ENCODE measurements at places on chromosomes 16 and 17.

DNA sequence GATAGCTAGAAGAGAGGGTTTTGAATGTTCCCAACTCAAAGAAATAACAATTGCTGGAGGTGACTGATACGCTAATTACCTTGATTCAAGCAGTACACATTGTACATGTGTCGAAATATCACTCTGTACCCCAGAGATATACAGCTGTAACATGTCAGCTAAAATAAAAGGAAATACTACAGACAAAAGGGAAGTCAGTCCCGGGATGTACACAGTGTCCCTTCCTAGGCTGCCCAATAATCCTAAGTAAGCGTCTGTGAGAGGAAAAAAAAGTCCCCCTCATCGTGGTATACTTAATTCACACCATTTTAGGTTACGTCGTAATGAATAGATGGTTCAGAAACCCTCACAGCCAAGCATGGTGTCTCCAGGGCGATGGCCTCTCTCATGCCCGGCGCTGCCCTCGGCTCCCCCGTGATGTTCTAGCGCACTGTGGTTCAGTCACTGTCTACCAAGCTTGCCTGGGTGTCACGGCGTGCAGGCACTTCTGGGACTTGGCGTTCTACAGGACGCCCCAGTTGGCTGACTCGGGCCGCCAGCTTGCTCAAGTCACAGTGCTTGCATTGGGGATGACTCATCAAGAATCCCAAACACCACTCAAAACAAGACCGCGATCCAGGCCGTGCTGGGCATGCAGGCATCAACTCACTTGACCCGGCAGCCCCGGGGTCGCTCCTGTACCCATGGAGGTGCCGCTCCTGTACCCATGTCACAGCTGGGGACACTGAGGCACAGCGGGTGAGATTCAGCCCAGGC is 27.6 kb downstream of the CCDC40 start:
- peaks cover 2% of the 10 kb centered on the region for H3K4me1 ChIP-seq
- no peaks in the 10 kb centered on the region for H3K27me3 ChIP-seq
- peaks cover 9% of the 10 kb centered on the region for H3K36me3 ChIP-seq

DNA sequence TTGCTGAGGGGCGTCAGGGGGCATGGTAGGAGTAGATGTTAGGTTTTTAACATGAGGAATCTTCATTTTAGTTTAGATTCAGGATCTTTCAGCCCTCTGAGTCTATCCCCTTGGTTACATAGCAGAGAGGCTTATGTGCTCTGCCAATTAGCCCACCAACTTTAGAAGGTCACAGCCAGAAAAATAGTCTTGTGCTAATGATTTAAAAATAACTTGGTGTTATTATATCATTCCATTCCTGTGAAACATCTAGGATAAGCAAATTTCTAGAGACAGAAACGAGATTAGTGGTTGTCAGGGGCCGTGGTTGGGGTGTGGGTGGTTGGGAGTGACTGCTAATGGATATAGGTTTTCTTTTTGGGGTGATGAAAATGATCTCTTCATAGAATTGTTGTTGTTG is 183.7 kb downstream of the SNX29 start:
- H3K4me3 ChIP-seq, result no peak overlapping the region
- DNase-seq, result no peak
- H3K36me3 ChIP-seq, result no peaks in the 10 kb centered on the region

- no peaks in the 10 kb centered on the region for H3K27me3 ChIP-seq
- peaks cover 2% of the 10 kb centered on the region for H3K4me1 ChIP-seq
- H3K36me3 ChIP-seq, result no peaks in the 10 kb centered on the region
- no peak overlapping the region for H3K27ac ChIP-seq
These were observed 140.7 kb downstream of the KATNIP start for GRCh38 chr16:27690608-27691007.

- H3K4me1 ChIP-seq, result peaks cover 16% of the 10 kb centered on the region
- H3K27ac ChIP-seq, result peak overlapping the region; percentile 54
- H3K36me3 ChIP-seq, result peaks cover 92% of the 10 kb centered on the region
- H3K27me3 ChIP-seq, result no peaks in the 10 kb centered on the region
- DNase-seq, result peak; percentile 87
These were observed 43.2 kb downstream of the TSC2 start for GRCh38 chr16:2090777-2091546.

DNA sequence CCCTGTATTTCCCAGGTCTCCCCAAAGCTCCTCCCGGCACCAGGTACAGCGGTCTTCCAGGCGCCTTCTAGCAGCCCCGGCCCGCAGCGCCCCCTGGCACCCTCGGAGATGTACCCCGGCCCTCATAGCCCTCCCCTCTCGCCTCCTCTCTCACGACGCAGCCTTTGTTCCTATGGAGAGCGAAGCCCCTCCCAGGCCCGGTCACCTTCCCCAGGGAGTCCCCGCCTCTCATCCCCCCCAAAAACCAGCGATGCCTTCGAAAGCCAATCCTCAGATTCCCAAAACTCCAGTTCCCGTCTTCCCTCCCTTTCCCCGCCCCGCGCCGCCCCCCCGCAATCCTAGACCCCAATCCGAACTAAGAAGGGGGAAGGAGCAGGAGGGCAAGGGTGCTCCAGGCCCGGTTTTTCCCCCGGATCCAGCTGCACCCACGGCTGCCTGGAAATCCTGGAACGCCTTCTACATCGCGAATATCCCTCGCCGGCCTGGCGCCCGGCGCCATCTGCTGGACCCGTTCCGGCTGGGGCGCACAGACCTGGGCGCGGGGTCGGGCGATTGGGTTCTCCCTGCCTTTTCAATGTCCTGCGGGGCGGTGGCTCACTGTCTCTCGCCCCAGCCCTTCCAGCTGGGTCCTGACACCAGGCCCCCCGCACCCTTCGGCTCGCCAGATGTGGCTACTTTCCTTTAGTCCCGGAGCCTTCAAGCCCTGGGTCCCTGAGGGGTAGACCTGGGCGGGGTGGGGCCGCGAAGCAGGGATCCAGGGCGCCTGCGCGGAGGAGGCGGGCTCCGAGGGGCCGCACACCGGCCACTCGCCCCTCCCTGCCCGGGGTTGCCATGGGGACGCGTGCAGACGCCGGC is at the start of gene DNAH2:
Gene DNAH2 (plus strand): TSS at position 844 of the 855 bp plus-strand sequence. CDS start 1,991 bp downstream, outside the sequence.
- no peaks in the 10 kb centered on the region for H3K36me3 ChIP-seq
- peak; percentile 97 for DNase-seq
- H3K4me1 ChIP-seq, result peaks cover 55% of the 10 kb centered on the region
- peaks cover 2% of the 10 kb centered on the region for H3K27me3 ChIP-seq
- H3K27ac ChIP-seq, result peak within 1 kb of the TSS; percentile 87
- H3K4me3 ChIP-seq, result peak within 1 kb of the TSS; percentile 72

DNA sequence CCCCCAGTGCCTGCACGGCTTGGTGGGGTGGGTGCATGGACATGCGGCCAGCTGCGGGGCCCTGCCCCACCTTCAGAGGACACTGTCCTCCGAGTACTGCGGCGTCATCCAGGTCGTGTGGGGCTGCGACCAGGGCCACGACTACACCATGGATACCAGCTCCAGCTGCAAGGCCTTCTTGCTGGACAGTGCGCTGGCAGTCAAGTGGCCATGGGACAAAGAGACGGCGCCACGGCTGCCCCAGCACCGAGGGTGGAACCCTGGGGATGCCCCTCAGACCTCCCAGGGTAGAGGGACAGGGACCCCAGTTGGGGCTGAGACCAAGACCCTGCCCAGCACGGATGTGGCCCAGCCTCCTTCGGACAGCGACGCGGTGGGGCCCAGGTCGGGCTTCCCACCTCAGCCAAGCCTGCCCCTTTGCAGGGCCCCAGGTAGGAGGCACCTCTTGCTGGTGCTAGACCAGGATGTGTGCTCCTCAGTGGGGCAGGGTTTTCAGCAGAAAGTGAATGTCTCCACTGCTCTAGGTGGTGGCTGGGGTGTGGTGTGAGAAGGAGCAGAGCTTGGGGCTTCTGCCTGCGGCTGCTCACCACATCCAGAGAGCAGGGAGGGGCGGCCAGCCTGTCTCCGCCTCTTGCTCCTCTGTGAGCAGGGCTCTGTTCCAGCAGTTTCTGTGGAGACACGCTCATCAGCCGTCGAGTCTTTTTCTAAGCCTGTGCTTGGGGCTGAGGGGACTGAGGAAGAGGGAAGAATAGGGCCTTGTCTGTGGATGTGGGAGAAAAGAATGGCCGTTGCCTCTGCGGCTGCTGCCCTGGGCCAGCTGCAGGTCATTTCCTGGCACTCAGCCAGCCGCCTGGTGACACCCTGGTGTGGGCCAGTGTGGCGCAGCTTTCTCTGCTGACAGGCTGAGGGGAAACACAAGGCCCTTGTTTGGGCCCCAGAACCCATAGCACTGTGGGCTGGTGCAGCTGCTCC is 2.2 kb downstream of the ZNF276 start:
- peaks cover 16% of the 10 kb centered on the region for H3K27me3 ChIP-seq
- H3K4me3 ChIP-seq, result peak overlapping the region; percentile 92
- H3K36me3 ChIP-seq, result peaks cover 46% of the 10 kb centered on the region
- no peak for DNase-seq
- H3K27ac ChIP-seq, result no peak overlapping the region
